ENCODE measurements at places on chromosomes 4 and X.

GRCh38 chrX:57353472-57354132, 67.1 kb downstream of the FAAH2 start:
- DNase-seq = no peak

GRCh38 chr4:38213083-38213805, 253.0 kb downstream of the PTTG2 start:
- no peak for DNase-seq

GRCh38 chr4:22454955-22455354, 60.9 kb downstream of the ADGRA3 start:
- DNase-seq = no peak

DNA sequence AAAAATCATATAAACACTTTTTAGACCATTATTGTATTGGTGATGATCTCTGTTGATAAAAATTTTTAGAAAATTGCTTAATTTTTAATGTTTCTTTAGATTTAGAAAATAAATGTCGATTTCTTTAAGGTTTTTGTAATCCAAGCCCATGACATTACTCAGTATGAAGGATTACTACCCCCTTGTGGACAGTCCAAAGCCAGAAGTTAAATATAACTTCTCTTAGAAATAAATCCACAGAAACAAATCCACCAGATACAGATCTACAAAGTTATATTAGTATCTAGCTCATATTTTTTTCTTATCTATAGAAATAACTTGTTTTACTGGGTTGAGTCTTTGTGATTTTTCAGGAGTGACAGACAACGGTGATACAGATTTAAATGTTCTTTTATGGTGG, 18.9 kb downstream of the TIFA start:
- DNase-seq = no peak

- no peak for DNase-seq
Measured at GRCh38 chrX:49271341-49271740, 1.7 kb downstream of the PPP1R3F start.

- DNase-seq = no peak
Measured at GRCh38 chr4:74118600-74119338, 19.8 kb upstream of the CXCL2 start.

DNA sequence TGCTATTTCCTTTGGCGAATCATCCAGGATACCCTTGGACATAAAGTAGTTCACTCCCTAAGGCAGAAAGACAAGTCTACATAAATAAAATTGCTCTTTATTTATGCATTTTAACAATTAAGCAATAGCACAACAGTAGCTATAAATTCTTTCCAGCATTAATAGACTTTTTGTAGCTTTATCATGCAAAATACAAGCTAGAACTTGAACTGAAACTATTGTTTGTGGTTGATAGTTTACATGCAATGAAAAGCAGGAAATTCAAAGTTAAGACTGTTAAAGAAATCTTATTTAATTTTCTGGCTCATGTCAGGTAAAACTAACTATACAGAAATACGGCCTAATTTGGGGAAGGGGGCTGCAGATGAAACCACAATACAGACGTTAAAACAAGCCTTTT, 42.3 kb downstream of the FBXO8 start:
- no peak for DNase-seq

DNA sequence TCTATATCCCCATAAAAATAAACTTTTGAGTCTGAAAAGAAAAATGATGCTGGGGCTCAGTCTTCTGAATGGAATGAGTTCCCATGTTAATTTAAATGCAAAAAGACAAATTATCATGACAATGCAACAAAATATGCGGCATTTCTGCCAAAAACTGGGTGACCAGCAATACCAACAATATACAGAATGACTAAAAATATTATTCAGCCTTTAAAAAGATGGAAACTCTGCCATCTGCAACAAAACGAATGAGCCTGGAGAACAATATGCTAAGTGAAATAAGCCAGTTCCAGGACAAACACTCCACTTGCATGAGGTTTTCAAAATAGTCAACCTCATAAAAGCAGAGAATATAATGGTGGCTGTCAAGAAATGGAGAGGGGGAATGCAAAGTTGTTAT, 558.5 kb downstream of the IL15 start:
- DNase-seq = no peak

GRCh38 chr4:19319607-19320006, 932.1 kb upstream of the SLIT2 start:
- no peak for DNase-seq

Measured in left kidney (tissue), 8 donors.